ENCODE measurements at places on chromosomes 5 and 9.

GRCh38 chr5:141762790-141763368 lies 80.8 kb upstream of the ARAP3 start:
- DNase-seq = no peak

- no peak for DNase-seq
Observed at GRCh38 chr5:160348080-160348479, 22.3 kb downstream of the C1QTNF2 start.

GRCh38 chr5:108339220-108339619 lies 42.7 kb downstream of the FBXL17 start:
- DNase-seq = no peak

DNA sequence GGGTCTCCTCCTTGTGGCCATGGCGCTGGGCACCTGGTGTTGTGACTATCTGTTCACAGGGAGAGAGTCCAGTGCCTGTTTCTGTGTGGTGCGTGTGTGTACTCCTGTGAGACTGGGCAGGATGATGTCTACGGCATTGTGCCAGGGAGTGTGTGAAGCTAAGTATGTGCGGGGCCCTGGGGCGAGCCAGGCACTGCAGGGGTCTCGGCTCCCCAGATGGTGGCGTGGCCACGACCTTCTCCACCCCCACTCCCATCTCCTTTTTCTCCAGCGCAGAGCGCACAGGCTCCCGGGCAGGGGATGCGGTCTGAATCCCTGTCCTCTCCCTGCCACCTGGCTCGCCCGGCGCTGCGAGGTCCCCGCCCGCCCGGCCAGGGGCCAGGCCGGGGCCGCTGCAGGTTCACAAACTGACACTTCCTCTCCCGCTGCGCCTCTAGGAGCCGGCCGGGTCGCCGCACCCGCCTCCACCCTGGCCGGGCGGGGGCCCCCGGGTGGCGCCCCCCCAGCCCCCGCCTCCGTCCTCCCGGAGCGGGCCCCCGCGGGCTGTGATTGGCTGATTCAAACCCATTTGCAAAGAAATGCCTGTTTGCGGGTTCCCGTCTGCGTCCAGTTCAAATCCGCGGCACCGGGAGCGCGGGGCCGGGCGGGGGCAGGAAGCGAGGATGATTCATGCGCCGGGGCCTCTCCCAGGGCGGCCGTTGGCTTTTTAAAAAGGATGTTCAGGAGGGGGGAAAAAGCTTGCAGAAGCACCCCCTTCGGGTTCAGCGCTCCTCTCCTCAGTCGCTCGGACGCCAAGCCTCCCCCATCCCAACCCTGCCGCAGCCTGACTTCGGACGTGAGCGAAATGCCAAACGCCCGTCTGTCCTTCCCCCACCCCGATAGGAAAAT lies 790 bp downstream of the PHF19 start:
- peak; percentile 68 for DNase-seq

DNA sequence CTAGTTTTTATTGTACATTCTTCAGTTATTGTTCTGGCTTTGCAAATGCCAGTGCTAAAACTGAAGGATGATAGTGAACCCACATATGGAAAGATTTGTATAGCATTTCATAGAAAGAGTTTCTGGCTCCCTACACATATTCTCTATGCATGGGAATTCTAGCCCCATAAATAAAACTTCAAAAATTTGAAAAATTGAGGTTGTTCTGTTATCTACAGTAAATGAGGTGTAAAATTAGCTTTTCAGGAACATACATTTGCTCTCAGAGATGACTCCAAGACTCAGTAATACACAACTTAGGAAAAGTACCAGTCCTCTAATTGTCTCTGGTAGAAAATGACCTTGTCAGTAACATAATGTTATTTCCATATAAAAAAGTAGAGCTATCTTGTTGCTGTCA lies 80.2 kb upstream of the DPYSL3 start:
- DNase-seq = no peak

GRCh38 chr9:108083796-108084352 lies 594.3 kb upstream of the KLF4 start:
- DNase-seq = no peak

DNA sequence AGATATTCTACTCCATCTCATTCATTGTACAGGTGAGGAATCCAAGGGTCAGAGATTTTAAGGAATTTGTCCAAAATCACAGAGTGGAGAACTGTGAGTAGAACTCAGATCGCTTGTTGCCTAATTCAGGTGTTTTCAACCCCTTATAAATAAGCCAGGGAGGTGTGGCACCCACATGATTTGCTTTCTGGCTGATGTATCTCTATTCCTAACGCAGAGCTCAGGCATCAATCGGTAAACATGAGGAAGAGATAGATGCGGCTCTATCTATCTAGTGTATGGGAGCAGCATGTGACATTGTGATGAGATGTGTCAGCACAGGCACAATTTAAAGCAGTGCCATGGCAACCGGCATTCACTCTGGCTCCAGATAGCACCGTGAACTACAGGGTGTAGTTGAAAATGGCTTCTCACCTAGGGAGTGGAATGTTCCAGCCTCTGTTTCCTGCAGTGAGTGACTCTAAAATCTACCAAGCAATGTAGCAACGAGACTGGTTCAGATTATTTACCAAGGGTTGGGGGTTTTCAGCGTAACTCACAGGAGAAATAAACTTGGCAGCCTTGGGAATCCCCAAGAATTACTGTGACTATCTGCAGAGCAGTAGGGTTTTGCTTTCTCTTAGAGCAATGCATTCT lies 53.4 kb upstream of the SUB1 start:
- DNase-seq = peak; percentile 43

- no peak for DNase-seq
Observed at GRCh38 chr5:130099008-130099407, 194.7 kb downstream of the CHSY3 start.

- peak; percentile 12 for DNase-seq
Observed at GRCh38 chr5:36150676-36151433, 832 bp downstream of the LMBRD2 start.

- no peak for DNase-seq
Observed at GRCh38 chr5:140672455-140673186, 755 bp downstream of the DND1 start.

DNA sequence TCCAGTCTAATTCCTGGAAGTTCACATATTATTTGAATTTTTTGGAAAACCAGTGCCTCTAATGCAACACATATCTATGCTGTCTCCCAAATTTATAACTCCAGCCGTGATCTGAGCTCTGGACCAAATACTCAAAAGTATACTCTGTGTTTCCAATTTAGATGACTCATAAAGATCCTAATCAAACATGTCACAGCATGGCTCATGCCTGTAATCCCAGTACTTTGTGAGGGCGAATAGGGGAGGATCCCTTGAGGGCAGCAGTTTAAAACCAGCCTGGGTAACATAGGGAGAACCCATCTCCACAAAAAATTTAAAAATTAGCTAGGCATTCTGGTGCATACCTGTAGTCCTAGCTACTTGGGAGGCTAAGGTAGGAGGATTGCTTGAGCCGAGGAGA lies 388.0 kb downstream of the CDH12 start:
- DNase-seq = no peak

GRCh38 chr5:65862384-65862783 lies 64.0 kb upstream of the ERBIN start:
- DNase-seq = no peak

DNA sequence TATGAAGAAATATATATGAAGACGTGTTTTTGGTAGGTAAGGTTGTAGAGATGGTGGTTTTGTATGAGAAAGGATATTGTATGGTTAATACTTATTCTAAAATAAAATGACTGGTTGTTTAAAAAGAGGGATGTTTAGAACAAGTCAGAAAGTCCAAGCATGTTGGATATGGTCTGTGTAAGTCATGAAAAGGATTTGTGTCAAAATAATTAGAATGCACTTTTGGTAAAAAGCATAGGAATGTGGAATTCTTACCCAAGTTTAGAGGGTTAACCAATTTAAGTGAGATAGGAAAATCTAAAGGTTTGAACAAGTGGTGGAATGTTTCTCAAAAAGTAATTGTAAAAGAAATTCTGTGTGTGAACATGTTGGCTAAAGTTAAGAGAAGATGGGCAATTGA lies 1556.5 kb upstream of the C9orf72 start:
- no peak for DNase-seq

DNA sequence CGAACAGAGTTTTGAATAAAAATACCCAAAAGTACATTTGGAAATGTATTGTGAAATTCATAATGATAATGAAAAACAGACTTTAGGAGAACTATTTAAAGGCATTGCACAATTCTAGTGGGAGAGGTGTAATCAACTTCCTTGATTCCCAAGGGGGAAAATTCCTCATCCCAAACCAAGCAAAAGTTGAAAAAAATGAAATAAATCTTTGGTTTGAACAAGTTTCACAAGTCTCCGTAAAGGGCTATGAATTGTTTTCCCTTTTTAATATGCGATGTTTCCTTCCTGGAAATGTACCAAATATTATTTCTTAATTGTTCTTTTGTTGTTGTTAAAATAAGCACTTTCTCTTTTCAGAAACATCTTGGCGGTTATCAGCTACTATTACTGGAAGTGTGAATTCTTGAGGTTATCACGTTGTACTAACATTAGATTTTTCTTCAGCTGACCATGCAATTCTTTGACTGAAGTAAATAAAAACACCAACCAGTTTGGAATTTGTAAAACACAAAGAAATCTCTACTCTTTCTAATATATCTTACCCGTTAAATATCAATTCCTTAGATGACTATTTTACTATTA lies 59.3 kb downstream of the SVEP1 start:
- no peak for DNase-seq

- DNase-seq = no peak
Observed at GRCh38 chr5:133247881-133248624, 196.2 kb downstream of the HSPA4 start.

GRCh38 chr9:120366644-120367019 lies 213.3 kb downstream of the CDK5RAP2 start:
- DNase-seq = no peak

GRCh38 chr9:125977223-125977622 lies 230.1 kb downstream of the PBX3 start:
- no peak for DNase-seq

- DNase-seq = no peak
Observed at GRCh38 chr5:151562019-151562707, 29.0 kb downstream of the FAT2 start.

Measured in activated CD4-positive, alpha-beta T cell treated with anti-CD3 and anti-CD28 coated beads, Interleukin-2, amount 50 U/mL, for 4 hours (primary cell).